ENCODE measurements at places on chromosomes 6 and 20. TPM values are rescaled to one million over a fixed set of nuclear protein-coding genes. Genes with fewer than 3 reads are reported as not detected.

THBD gene
- total RNA-seq: not detected

DAAM2 gene
- not detected for total RNA-seq

SNHG17 gene
- 241 TPM for total RNA-seq

ZBTB12 gene
- 3.6 TPM for total RNA-seq

SIRPG gene
- 16.8 TPM for total RNA-seq

DUSP15 gene
- total RNA-seq: not detected

TMEM74B gene
- total RNA-seq: 0.40 TPM

AURKA gene
- total RNA-seq: 69.2 TPM

C20orf141 gene
- not detected for total RNA-seq

BPI gene
- total RNA-seq: not detected

SIRPD gene
- not detected for total RNA-seq

CLIC5 gene
- total RNA-seq: 6.6 TPM

HUS1B gene
- 0.82 TPM for total RNA-seq

NR2E1 gene
- total RNA-seq: not detected

BLTP3A gene
- 19.9 TPM for total RNA-seq

GRM1 gene
- not detected for total RNA-seq

MYLK2 gene
- total RNA-seq: 0.25 TPM

SIRPB2 gene
- total RNA-seq: not detected

TRIM38 gene
- total RNA-seq: 8.6 TPM

KIF3B gene
- total RNA-seq: 46.0 TPM

SRMS gene
- not detected for total RNA-seq

TAGAP gene
- 121 TPM for total RNA-seq

CGAS gene
- total RNA-seq: 45.9 TPM

OR12D3 gene
- total RNA-seq: not detected

RAB32 gene
- total RNA-seq: not detected

IRF4 gene
- 662 TPM for total RNA-seq

BEND6 gene
- total RNA-seq: not detected

MCHR2 gene
- total RNA-seq: not detected

ZSCAN23 gene
- 1.3 TPM for total RNA-seq

SLC17A9 gene
- 48.5 TPM for total RNA-seq

DNAH8 gene
- total RNA-seq: 0.04 TPM

SMOC2 gene
- not detected for total RNA-seq

ANGPT4 gene
- total RNA-seq: not detected

FAXC gene
- 0.10 TPM for total RNA-seq

PRKN gene
- total RNA-seq: not detected

DCDC2 gene
- not detected for total RNA-seq

SERPINB6 gene
- total RNA-seq: 72.8 TPM

BNIP5 gene
- total RNA-seq: not detected

HLA-DRA gene
- 12.4 TPM for total RNA-seq

SDHAF4 gene
- 12.2 TPM for total RNA-seq

Data from activated CD8-positive, alpha-beta memory T cell treated with anti-CD3 and anti-CD28 coated beads for 36 hours (primary cell).